ENCODE measurements at places on chromosomes 1 and 21.

DNA sequence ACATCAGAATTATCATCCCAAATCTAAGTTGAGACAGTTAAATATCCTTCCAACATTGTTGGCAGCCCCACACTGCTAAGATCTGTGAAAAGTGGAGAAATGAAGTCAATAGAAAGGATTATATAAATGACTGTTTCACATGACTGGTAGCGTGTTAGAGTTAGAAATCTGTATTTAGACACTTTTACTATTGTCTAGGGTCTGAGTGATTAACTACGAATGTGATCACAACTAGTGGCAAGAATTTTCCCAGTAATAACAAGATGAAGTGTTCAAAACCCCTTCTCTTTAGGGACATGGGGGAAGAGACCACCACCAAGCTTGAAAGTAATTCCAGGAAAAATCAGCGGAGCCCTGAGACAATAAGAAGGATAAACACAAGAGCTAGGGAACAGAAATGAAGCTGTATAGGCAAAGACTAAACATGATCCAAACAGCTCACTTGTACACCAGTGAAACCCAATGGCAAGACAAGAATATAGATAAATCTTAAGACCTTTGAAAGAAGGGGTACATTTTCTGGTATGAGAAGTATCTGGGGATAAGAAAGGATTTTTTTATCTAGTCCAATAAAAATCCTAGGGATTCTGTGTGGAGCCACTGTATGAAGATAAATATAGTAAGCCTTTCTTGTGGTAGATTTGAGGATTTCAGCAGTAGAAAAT, 646.6 kb upstream of the USP24 start:
- no peak for DNase-seq

DNA sequence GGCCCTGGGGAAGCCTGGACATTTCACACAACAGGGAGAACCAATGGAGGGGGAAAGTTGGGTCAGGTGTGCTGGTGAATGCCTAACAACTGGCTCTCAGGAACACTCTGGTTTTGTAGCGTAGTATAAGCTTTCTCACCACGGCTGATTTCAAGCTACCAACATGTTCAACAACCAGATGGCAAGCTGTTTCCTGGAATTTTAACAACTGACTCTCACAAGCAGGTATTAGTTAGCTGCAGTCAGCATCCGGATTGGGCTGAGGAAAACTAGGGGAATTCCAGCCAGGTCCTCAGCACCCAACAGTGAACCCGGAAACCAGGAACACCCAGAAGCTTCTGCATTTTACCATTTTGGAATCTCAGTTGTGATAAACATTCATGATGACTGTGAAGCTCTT, 162.3 kb upstream of the CAMK1G start:
- no peak for DNase-seq

DNA sequence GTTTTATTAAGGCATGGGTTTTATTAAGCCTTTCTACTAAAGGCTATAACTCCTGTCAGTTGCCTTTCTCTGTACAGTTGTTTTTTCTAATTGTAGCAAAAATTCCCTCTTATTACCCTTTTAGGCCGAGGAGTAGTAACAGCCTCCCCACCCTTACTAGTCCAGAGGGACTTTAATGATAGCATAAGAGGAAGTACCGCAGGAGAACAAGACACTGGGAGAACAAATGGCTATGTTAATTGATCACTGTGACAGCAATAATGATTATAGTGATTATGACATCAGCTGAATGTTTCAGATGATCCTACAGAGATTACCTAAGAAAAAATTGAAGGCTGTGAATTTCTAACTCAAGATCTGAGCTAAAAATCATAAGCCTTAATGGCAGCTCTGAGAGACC, 383.0 kb upstream of the PTBP2 start:
- no peak for DNase-seq

- peak; percentile 33 for DNase-seq
Observed at GRCh38 chr1:160291248-160292220, 6.6 kb upstream of the PEX19 start.

- peak; percentile 74 for DNase-seq
Observed at GRCh38 chr1:200364831-200365230, 45.0 kb downstream of the ZNF281 start.

GRCh38 chr1:226072347-226072746, 9.8 kb downstream of the H3-3A start:
- no peak for DNase-seq

DNA sequence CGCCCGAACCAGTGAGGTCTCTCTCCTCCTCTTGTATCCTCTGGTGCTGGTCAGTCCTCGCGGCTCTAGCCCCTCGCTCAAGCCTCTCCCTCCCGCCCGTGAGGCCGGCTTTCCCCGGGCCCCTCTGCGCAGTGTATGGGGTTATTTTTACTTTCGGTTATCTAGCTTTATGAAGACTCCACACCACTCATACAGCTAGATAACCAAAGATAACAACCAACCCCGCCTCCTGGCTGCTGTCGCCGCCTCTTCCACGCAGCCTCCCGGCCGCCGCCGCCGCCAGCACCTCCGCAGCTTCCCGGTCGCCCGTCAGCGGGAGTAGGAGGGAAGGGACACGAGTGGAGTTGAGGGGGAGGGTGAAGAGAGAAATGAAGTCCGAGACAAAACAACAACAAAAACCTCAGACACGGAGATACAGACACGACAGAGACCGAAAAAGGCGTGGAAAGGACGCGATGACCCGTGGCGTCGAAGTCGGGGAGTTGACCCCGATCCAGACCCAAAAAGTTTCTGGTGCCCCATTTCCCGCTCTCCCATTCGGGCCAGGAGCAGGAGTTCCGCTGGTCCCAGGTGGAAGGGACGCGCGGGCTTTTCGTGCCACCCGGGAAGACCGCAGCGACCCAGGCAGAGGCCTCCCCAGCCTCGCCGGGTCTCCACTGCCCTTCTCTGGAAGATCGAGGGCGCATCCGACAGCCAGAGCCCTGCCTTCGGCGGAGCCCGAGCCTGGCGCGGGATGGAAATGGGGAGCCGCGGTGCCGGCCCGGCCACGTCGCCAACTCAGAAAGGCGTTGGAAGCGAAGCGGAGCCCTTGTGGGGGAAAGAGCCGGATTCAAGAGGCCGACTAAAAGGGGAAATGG, 51.4 kb downstream of the RHBG start:
- DNase-seq = no peak

Measured in GM04504 (cell line).